ENCODE measurements at places on chromosomes 11 and 22.

DNA sequence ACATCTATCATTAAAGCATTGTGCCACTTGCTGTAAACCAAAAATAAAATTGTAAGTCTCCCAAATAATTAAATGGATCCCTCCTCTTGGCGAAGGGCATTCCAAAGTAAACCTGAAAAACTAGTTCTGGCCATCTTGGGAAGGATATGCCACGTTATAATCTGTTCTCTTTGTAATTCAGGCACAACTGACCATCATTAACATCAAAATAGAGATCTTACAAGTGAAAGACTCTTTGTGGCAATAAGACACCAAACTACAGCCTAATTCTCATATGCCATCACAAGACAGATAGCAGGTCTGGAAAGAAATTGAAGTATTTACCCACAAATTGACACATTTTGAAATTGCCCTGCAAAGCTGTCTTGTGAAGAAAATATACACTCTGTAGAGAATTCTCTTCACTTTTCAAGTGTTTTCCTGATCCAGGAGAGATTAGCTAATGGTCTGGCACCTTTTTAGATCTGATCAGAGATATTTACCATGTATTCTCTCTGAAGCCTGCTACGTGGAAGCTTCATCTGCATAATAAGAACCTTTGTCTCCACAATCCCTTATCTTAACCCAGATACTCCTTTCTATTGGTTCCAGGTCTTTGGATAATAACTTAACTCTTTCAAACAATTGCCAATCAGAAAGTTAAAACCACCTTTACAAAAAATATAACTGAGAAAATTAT lies 630.4 kb upstream of the CCDC179 start:
- no peak for DNase-seq

DNA sequence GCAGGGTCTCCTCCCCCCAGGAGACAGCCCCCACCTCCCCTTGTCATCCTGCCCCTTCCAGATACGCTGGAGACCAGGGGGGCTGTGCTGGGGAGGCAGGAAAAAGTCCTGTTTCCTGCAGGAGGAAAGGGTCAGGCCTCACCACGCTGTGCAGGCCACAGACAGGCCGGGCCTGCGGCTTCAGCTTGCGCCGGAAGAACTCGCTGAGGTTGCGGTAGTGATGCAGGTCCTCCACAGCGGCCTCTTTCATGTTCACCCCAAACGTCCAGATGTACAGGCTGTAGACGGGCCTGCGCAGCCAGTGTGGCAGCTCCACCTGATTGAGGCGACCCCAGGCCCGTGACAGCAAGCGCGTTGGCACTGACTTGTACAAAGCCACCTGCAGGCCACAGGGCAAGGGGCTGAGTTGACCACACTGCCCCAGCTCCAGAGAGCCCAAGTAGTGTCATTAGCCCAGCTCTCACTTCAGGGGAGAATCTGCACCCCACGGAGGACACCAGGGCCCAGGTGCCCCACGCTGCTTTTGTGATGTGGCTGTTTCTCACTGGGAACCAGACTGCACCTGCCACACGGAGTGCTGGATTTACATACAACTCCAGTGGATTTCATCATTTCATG lies 40.4 kb downstream of the PISD start:
- DNase-seq, result no peak

- no peak for DNase-seq
These were observed 46.9 kb downstream of the LUZP2 start for GRCh38 chr11:24543771-24544170.

- DNase-seq, result no peak
These were observed 20.2 kb downstream of the RPS6KA4 start for GRCh38 chr11:64379160-64379559.

DNA sequence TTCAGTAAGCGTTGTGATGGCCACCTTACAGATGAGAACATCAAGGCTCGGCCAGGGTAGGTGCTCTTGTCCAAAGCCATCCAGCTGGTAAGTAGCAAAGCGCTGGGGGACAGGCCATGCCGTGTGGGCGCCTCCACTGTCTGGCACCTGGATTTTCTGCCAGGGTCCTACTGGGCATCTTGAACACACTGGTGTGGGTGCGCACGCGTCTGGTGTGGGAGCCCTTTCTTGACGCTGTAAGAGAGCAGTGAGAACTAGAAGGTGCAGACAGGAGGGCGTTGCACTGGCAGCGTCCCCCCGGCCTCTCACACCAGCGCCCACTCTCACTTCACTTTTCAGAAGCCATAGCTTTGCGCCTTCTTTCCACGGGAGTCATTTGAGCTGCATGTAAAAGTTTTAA lies 296.6 kb downstream of the TBC1D22A start:
- DNase-seq, result no peak

DNA sequence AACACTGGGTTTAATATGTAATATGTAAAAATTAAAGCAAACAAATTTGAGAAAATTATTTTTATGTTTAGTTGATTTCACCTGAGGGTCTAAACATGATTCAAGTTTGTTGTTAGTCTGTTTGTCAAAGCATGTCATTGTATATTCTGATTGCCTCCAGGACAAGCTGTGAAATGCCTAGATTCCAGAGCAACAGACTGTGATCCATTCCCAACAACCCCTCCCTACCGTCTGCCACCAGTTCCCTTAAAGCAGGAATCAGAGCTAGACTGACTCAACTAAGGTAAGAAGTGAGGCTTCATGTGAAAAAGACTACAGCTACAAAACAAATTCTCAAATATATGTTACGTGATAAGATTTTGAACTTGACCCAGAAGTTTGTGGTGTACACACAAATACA lies 304.2 kb downstream of the RAB38 start:
- no peak for DNase-seq

DNA sequence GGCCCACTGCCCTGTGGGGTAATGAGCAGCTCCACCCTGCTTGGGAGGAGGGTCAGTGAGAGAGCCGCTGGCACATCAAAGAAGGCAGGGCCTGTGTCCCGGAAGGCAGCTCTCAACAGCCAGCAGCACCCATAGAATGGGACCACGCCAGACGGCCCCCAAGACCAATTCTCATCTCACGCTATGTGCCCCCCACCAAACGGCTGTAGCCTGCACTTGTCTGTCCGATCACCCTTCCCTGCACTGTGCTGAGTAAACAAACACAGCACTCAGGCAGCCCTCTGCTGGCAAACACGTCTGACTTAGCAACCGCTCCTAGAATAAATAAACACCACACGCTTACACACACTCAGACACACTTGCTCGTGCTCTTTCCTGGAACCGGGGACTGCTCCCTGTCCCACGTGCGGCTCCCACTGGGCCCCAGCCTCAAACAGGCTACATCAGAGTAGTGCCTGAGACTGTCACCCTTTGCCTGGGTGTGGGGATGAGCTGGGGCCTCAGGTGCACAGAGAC lies 53.2 kb upstream of the CDON start:
- no peak for DNase-seq

DNA sequence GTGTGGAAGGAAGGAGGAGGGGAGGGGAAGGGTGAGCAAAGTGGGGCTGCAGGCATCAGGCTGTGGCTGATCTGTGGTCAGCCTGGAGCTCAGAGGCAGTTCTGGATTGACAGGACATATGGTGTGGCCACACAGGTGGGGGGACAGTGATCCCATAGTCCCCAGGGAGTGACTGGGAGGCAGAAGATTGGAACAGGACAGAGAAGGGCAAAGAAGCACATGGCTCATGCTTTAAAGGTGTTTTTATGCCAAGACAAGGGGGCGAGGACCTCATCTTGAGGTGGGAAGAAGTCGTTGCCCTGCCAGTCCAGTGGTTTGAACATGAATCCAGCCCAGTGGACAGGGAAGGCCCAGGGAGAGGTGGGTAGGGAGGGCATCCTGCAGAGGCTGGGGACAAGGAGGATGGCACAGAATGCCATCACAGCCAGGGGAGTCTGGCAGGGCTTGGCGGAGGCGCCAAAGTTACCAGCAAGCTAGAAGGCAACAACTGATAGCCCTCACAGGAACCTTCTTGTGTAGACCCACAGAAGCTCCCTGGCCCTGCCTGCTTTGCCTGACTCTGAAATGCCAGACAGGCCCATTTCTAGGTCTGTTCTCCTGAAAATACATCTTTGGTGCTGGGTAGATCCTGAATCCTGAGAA lies 3.1 kb downstream of the BET1L start:
- DNase-seq, result no peak

GRCh38 chr11:26761361-26761809 lies 39.5 kb upstream of the SLC5A12 start:
- no peak for DNase-seq

DNA sequence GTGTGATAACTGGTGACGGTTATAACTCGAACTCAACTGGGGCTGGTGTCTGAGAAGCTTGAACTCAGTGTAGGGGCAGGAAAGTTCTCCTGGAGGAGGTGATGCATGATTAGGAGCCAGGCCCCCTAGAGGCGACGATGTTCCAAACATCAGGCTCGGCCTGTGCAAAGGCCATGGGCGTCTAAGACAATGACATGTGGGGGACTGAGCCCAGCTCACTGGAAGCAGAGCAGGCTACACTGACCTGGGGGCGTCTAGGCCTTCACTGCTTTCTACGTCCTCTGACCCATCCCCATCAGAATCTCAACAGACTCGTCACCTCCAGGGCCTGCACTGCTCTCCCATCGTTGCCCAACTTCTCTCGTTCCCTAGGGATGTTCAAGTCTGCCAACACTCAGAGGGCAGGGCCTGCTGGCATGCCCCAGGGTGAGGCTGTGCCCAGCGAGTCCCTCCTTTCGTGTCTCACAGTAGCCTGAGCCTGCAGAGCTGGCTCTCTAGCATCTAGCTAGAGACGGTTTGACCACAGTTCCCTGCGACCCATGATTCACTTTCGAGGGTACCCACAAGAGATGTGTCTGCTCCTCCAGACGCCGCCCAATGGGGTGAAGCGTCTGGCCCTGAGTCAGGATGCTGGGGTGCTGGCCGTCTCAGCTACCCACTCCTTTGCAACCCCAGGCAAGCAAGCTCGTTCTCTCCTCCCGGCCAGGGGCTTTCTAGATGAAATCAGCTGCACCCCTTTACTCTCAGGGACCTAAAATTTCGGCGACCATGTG lies 1.1 kb upstream of the ATG16L2 start:
- no peak for DNase-seq

DNA sequence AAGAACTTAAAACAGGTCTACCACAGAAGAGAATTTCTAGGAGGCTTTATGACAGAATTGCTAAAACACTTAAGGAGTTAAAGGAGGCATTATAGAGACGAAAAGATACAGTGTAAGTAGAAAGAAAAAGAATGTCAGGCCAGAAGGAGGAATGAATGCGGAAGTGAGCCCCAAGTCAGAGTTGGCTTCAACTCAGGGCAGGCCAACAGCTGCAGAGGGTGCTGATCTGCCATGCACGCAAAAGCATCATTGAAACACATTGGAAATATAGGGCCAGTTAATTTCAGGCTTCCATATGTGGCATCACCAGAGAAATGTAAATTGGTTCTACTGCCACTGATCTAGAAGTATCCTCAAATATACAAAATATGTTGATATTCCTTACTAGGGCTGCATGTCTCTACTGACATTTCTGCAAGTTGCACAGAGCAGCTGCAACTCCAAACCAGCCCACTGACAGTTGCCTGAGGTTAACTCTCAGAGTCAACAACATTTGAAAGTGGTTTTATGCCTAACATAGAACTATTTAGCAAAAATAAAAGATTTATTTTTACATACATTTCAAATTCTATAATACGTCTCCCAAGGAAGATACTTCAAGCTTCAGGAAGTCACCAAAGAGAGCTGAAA lies 324.1 kb downstream of the C11orf87 start:
- no peak for DNase-seq

GRCh38 chr11:113974741-113975470 lies at the start of gene HTR3A:
Gene HTR3A (plus strand): TSS chr11:113975108. CDS start chr11:113975326, 218 bp downstream.
- no peak for DNase-seq

- DNase-seq, result no peak
These were observed 9.2 kb downstream of the CLDN5 start for GRCh38 chr22:19514831-19515565.
